ENCODE measurements at places on chromosomes 7 and 10. TPM values are rescaled to one million over a fixed set of nuclear protein-coding genes. Genes with fewer than 3 reads are reported as not detected.

DNA sequence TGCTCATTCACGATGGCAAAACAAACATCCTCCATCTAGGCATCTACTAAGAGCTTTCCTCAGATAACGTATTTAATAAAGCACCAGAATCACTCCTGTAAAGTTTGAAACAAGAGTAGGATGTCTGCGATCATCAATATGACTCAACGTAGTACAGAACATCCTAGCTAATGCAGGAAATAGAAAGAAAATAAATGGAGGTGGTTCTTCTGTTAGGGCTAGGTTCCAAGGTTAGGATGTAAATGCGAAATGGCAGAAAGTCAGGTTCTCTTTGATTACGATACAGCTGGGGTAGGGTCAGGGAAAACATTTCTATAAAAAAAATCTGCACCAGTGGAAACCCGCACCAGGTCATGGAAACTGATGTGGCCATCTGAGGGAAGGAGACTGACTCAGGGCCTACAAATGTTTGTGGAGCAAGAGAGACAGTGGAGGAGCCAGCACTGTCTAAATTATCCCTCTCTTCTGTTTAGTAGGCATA lies 29.1 kb downstream of the CCDC6 start:
- no peak for DNase-seq

DNA sequence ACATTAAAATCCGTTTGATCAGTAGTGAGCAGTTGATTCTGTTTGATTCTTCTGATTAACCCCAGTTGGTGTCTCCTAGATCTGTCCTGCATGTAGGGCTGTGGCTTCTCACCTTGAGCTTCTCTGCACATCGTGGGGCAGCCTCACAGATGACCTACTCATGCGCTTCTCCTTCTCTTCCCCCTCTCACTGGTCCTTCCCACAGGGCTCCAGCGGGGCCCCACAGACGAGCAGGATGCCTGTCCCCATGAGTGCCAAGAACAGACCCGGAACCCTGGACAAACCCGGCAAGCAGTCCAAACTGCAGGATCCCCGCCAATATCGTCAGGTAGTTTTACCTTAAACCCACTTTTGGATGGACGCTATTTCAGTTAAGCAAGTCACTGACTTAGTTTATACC lies 178.9 kb downstream of the ARHGAP21 start:
- no peak for DNase-seq

DNA sequence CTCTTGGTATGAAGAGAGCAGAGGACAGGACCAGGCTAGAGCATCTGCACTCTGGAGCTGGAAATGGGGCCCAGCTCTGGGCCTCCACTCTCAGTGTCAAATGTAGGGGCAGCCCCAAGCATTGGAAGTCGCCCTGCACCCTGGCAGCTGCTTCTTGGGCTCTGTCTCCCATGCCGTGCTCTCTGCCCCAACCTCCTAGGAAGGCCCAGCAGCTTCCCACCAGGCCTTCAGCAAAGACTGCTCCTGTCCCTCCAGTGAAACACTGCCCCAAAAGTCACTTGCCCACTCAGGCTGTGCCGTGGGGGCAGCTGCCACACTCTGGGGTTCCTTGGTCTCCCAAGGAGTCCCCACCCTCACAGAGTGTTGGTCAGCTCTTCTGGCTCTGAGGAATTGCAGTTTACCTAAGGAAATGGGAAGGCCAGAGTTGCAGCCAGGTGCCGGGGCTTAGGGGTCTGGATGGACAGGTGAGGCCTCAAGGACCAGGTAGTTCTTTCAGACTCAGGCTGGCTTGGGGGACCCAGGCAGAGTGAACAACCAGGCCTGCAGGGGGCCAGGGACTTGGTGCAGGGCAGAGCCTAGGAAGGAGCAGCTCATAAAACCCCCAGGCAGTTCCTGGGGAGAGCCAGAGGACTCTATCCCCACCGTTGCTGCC lies 9.4 kb upstream of the OPN4 start:
- no peak for DNase-seq

The GSAP gene
- total RNA-seq, result 1.7 TPM
